ENCODE measurements at places on chromosomes 6 and 20. TPM values are rescaled to one million over a fixed set of nuclear protein-coding genes. Genes with fewer than 3 reads are reported as not detected.

Gene SNAI1
- 12.9 TPM for total RNA-seq

Gene ENPP3
- total RNA-seq, result 0.14 TPM

Gene RBM12
- 191 TPM for total RNA-seq

- DNase-seq, result no peak
These were observed 108.1 kb downstream of the TMEM200A start for GRCh38 chr6:130473886-130474285.

- DNase-seq, result no peak
These were observed 98.5 kb downstream of the HIVEP2 start for GRCh38 chr6:142846459-142846831.

DNA sequence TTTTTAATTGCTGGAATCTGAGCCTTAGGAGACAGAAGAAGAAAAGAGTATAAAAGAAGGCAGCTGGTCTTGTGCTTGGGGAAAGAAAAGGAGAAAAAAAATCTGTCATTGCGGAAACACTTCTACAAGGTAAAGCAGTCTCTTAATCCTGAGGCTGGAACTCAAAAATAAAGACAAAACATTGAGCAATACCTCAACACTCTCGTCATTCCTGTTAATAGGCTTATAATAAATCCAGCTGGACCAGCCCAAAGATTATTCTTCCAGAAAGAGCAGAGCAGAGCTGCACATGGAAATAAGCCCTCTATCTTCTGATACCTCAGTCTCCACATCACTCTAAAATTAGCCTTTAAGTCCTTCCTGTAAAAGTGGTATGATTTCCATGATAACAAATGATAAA, 62.0 kb upstream of the HIVEP1 start:
- no peak for DNase-seq

GRCh38 chr6:72711731-72712130, 89.9 kb downstream of the KCNQ5 start:
- DNase-seq, result no peak

- no peak for DNase-seq
These were observed 614.0 kb upstream of the EYS start for GRCh38 chr6:66321017-66321416.

GRCh38 chr6:124027392-124027791, 223.7 kb downstream of the NKAIN2 start:
- no peak for DNase-seq

All from neural crest cell (in vitro differentiated cells).